ENCODE measurements at places on chromosomes 1 and 21. TPM values are rescaled to one million over a fixed set of nuclear protein-coding genes. Genes with fewer than 3 reads are reported as not detected.

Gene ADAM30
- total RNA-seq: not detected

GRCh38 chr1:145751491-145752037 lies 32.3 kb downstream of the CD160 start:
- H3K4me3 ChIP-seq: no peak overlapping the region
- peaks cover 7% of the 10 kb centered on the region for H3K4me1 ChIP-seq
- no peaks in the 10 kb centered on the region for H3K27me3 ChIP-seq
- H3K27ac ChIP-seq: no peak overlapping the region
- H3K36me3 ChIP-seq: peaks cover 7% of the 10 kb centered on the region
- DNase-seq: no peak

- no peak overlapping the region for H3K27ac ChIP-seq
- no peak for DNase-seq
- no peaks in the 10 kb centered on the region for H3K27me3 ChIP-seq
- no peaks in the 10 kb centered on the region for H3K36me3 ChIP-seq
Measured at GRCh38 chr1:174074757-174075156, 52.6 kb upstream of the RC3H1 start.

DNA sequence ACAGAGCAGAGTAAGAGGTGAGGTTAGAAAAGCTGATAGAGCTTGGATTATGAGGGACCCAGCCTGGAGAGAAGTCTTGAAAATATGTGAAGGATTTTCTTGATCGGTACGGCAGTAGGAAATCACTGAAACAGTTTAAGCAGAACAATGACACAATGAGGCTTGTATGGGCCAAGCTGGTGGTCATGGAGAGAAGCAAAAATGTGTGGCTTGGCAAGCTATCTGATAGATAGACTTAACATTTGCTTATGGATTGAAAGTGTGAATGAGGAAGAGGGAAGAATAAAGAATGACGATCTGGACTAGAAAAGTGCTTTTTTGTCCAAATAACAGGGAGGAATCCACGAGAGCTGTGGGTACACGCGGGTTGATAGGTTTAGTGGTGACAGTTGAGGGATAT lies 15.4 kb upstream of the XPR1 start:
- no peak overlapping the region for H3K27ac ChIP-seq
- no peak overlapping the region for H3K4me3 ChIP-seq
- no peak for DNase-seq
- H3K36me3 ChIP-seq: no peaks in the 10 kb centered on the region
- H3K27me3 ChIP-seq: no peaks in the 10 kb centered on the region

DNA sequence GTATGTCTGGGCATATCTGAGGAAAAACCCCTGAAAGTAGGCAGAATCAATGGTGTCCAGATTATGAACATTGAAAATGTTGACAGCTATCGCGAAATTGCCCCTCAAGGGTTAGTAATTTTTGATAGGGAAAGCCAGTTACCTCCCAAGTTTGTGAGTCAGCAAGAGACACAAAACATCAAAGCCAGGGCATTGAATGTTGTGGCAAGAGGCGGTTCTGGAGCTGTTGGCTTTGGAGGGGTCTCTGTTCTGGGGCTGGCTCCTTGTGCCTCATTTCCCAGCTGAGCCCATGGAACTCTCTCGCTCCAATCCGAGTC lies 10.6 kb upstream of the S100A11 start:
- no peak for DNase-seq
- peak overlapping the region; percentile 67 for H3K4me3 ChIP-seq
- no peaks in the 10 kb centered on the region for H3K36me3 ChIP-seq
- peaks cover 19% of the 10 kb centered on the region for H3K4me1 ChIP-seq

GRCh38 chr1:29527314-29528004 lies 291.1 kb downstream of the PTPRU start:
- no peaks in the 10 kb centered on the region for H3K4me1 ChIP-seq
- no peak overlapping the region for H3K27ac ChIP-seq
- H3K27me3 ChIP-seq: peaks cover 15% of the 10 kb centered on the region
- H3K4me3 ChIP-seq: no peak overlapping the region
- H3K36me3 ChIP-seq: peaks cover 1% of the 10 kb centered on the region
- no peak for DNase-seq

DNA sequence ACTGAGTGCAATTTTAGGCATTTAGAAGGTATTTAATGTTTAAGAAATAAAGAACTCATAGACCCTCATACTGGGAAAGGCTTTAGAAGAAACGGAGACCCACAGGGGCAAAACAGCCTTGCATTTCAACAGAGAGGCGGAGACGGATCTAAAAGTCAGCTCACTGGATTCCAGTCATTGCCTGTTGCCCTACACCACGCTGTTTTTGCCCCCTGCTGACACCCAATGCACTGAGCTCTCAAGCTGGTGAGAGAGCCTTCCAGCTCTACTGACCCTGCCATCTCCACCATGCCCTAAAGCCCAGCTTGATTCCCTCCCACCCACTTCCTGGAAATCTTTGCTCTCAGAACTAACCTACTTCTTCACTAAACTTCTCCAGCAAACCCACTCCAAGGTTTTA lies 7.2 kb upstream of the TRAF3IP3 start:
- peak overlapping the region; percentile 91 for H3K27ac ChIP-seq
- DNase-seq: no peak
- H3K36me3 ChIP-seq: no peaks in the 10 kb centered on the region
- H3K4me1 ChIP-seq: peaks cover 69% of the 10 kb centered on the region
- no peak overlapping the region for H3K4me3 ChIP-seq

GRCh38 chr1:28898405-28898881 lies 15.9 kb upstream of the EPB41 start:
- H3K4me1 ChIP-seq: peaks cover 31% of the 10 kb centered on the region
- H3K27ac ChIP-seq: no peak overlapping the region
- peaks cover 4% of the 10 kb centered on the region for H3K36me3 ChIP-seq
- no peak overlapping the region for H3K4me3 ChIP-seq

DNA sequence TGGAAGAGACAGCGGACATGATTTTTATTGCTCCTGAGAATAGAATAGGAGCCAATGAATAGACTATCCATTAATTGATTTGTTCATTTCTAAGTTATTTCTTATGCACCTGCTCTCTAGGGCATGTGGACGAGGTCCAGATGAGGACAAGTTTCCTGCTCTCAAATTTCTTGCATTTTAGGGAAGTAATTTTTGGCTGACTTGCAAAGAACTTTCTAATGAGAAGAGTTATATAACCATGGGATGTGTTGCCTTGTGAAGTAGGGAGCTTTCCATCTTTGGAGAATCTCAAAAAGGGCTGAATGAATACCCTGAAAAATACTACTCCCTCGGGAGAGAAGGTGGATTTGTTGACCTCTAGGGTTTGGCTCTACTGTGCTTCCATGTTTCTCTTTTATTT lies 243.0 kb downstream of the KIF26B start:
- H3K36me3 ChIP-seq: no peaks in the 10 kb centered on the region
- no peak overlapping the region for H3K4me3 ChIP-seq
- no peak for DNase-seq
- peaks cover 8% of the 10 kb centered on the region for H3K27me3 ChIP-seq
- no peaks in the 10 kb centered on the region for H3K4me1 ChIP-seq

All from activated naive CD4-positive, alpha-beta T cell treated with anti-CD3 and anti-CD28 coated beads for 36 hours (primary cell).